Muscle of arm (tissue), 14 donors: ENCODE measurements at places on chromosomes 5 and 9. TPM values are rescaled to one million over a fixed set of nuclear protein-coding genes. Genes with fewer than 3 reads are reported as not detected.

BNIP1 gene
- polyA plus RNA-seq: 12.8 TPM

POU5F2 gene
- polyA plus RNA-seq: 0.03 TPM

HNRNPAB gene
- polyA plus RNA-seq: 87.1 TPM

AP3B1 gene
- polyA plus RNA-seq: 51.7 TPM

NDOR1 gene
- 7.3 TPM for polyA plus RNA-seq

GPR151 gene
- polyA plus RNA-seq: not detected

MCC gene
- polyA plus RNA-seq: 18.1 TPM

KCNT1 gene
- 6.2 TPM for polyA plus RNA-seq

ASTN2 gene
- 3.7 TPM for polyA plus RNA-seq

CDKN2B gene
- 0.26 TPM for polyA plus RNA-seq

EIF4E1B gene
- polyA plus RNA-seq: not detected

ANKRD31 gene
- 0.23 TPM for polyA plus RNA-seq

STARD4 gene
- 8.6 TPM for polyA plus RNA-seq

ERMP1 gene
- 12.3 TPM for polyA plus RNA-seq

GABRA1 gene
- not detected for polyA plus RNA-seq

PCDHB8 gene
- polyA plus RNA-seq: 1.6 TPM

WNT8A gene
- not detected for polyA plus RNA-seq

SPINK13 gene
- not detected for polyA plus RNA-seq

TMEM252 gene
- 1.3 TPM for polyA plus RNA-seq

NADK2 gene
- polyA plus RNA-seq: 51.2 TPM

LCP2 gene
- polyA plus RNA-seq: not detected

CARTPT gene
- not detected for polyA plus RNA-seq

PFN3 gene
- not detected for polyA plus RNA-seq

ANKRD34B gene
- polyA plus RNA-seq: 0.15 TPM

OR13C5 gene
- not detected for polyA plus RNA-seq

TMEM174 gene
- not detected for polyA plus RNA-seq

IL3 gene
- polyA plus RNA-seq: not detected

CHSY3 gene
- polyA plus RNA-seq: 4.4 TPM

CYLC2 gene
- not detected for polyA plus RNA-seq

FUT7 gene
- polyA plus RNA-seq: not detected

C5orf52 gene
- polyA plus RNA-seq: not detected

ENC1 gene
- polyA plus RNA-seq: 32.2 TPM

GRM6 gene
- 0.98 TPM for polyA plus RNA-seq

DDX4 gene
- polyA plus RNA-seq: not detected

MARCHF11 gene
- polyA plus RNA-seq: not detected

IRX4 gene
- polyA plus RNA-seq: not detected

NUTM2F gene
- polyA plus RNA-seq: not detected

CERCAM gene
- polyA plus RNA-seq: 84.6 TPM
